ENCODE measurements at places on chromosomes 1 and 21.

GRCh38 chr1:234154320-234155251 is 218.7 kb upstream of the COA6 start:
- DNase-seq = peak; percentile 51

- DNase-seq = no peak
Observed at GRCh38 chr1:21655259-21655658, 13.9 kb downstream of the RAP1GAP start.

GRCh38 chr1:24301785-24302175 is 17.4 kb upstream of the GRHL3 start:
- no peak for DNase-seq

GRCh38 chr21:43652616-43653015 is 6.7 kb downstream of the HSF2BP start:
- no peak for DNase-seq

DNA sequence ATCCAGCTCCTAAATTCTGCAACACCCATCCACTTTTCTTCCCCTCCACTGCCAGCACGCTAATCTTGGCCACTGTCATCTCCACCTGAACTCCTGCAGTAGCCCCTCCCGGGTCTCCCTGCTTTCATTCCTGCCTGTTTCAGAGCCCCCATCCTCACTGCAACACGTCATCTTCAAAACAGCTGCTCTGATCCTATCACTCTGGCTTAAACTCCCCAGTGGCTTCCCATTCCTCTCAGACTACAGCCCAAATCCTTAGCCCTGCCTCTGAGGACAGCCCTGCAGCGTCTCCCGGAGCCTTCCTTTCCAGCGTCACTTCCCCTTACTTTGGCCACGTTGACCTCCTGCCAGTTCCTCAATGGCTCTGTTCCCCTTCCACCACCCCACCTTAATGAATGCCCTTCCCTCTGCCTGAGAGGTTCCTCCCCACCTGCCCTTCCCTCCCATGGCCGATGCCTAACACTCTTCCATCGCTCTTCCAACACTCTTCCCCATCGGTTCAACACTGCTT is 22.9 kb upstream of the IFNAR2 start:
- no peak for DNase-seq

- no peak for DNase-seq
Observed at GRCh38 chr1:13769212-13769611, 69.2 kb downstream of the PRDM2 start.

DNA sequence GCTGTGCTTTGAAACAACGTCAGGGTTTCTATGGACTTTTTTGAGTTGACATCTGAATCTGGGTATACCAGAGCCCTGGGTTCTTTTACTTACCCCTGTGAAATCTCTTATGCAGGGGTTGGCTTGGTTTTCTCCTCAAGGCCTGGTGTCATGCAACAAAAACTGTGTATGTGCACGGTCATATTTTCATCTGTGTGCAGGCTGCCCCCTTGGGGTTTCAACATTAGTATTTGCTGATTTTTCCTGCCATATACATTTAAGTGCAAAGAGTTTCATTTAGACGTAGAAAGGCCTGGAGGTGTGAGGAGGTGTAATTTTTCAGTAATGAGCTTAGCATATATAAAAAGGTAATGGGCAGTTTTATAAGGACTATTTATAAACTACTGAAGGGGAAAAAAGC is 22.0 kb upstream of the ZBTB18 start:
- no peak for DNase-seq

- DNase-seq = no peak
Observed at GRCh38 chr1:90957497-90957896, 64.3 kb downstream of the ZNF644 start.

GRCh38 chr21:42586406-42586805 is 67.0 kb upstream of the PDE9A start:
- no peak for DNase-seq

GRCh38 chr1:175499595-175500382 is 243.6 kb downstream of the TNR start:
- DNase-seq = no peak

GRCh38 chr1:29033829-29034466 is 89.8 kb downstream of the TMEM200B start:
- peak; percentile 63 for DNase-seq

GRCh38 chr1:55559161-55559611 is 344.0 kb upstream of the USP24 start:
- DNase-seq = no peak

DNA sequence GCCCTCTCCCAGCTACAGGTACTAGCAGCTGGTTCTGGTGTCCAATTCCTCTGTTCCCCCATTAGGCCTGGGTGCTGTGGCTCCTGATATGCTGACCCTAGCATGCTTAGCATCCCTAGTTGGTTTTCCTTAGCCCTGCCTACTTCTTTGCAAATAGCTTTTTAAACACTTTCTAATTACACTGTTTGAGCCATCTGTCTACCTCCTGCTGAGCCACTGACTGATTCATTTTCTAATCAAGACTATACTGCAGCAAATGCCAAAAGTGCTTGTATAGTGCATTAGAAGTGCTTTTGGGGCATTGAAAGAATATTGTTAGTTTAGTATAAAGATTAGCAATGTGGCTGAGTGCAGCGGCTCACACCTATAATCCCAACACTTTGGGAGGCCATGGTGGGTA is 36.3 kb downstream of the ERICH3 start:
- DNase-seq = peak; percentile 11

GRCh38 chr1:161738627-161739287 is 10.8 kb upstream of the DUSP12 start:
- peak; percentile 28 for DNase-seq

DNA sequence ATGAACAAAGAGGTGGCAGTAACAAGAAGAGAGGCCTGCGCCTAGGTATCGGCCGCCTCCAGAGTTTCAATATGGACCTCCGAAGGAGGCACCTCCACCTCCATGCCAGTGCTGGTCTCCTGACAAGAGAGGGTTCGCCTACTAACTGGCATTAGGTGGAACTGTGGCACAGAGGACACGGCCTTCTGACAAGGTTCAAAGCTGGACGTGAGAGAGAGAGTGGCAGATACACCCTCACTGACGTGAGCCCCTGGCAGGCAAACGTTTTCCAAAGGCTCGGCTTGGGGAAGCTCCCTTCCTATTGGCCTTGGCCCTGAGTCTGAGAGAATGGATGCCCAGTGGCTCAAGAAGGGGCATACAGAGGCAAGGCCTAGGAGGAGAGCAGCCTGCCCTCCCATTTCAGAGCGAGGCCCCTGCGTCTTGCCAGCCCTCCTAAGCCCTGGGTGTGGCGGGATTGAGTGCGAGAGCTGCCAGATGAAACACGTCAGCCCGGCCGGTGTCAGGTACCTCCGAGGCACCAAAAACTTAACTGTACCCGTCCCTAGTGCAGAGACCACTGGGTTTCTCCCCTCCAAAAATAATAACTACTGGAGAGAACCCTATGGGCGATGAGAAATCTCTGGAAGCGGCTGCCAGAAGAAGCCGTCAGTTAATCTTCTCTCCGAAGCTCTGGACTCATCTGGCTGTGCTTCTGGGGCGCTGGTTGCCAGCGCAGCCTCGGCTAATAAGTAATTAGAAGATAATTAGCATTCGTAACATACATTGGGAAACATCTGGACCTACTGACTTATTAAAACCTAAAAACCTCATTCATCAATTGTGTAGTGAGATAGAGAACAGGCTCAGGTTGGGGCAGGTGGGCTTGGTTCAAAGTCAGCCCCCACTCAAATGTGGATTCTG is 283.6 kb downstream of the NPHP4 start:
- DNase-seq = no peak

GRCh38 chr1:3898994-3899753 is 898 bp downstream of the C1orf174 start:
- DNase-seq = no peak

DNA sequence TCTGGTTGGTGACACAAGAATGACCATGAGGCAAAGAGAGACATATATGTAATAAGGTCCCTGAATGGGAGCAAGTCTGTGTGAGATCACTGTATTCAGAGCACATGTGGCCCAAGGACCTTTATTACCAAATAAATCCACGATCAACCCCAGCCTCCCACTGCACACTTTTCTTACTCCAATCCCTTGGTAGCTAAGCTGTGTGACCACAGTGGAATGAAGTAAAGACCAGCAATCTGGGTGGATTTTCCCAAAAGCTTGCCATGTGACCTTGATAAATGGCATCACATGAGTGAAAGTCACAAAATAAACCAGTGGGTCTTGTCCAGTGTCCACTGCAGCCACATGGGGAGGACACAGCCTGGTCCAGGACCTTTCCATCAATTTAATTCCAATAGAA is 36.7 kb upstream of the TLR5 start:
- no peak for DNase-seq

DNA sequence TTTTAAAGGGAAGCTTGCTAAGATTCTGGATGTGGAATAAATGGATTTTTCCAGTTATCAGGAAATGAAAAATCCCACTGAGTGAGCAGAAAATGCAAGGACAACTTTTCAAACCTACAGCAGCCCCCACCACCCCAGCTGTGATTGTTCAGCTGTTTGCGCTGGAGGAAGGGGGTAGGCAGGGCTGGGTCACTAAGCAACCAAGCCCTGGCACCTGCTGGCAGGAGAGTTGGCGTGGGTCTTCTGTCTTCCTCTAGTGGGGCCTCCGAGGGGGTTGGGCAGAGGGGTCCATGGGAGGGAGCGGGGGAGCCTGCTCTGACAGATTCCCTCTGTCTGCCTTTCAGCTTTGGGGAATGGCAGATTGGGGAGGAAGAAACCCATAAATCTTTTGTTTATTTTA is 45.3 kb downstream of the EIF2D start:
- DNase-seq = peak; percentile 66

DNA sequence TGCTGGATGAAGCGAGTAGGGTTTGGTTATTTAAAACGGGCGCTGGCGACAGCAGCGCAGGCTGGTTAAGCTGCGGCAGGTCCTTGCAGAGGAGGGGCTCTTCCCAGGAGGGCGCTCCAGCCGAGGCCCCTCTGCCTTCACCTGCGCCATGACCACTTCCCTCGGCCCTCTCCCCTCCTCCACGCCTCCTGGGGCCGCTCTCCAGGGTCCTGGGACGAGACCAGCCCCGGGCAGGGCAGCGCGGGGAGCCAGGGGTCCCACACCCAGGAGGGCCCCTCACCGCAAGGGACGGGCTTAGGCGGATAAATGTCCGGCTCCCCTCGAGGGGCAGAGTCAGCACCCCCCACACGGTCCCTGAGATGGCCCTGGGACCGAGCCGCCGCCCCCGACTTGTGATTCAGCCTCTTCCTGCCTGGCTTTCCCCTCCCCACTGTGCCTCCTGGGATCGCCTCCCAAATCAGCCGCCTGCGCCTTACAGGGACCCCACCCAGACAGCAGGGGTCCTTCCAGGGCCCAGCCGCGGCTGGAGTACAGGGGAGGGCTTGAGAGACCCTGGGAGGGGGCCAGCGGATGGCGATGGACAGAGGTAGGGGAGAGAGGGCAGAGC is 380.7 kb downstream of the MATN1 start:
- DNase-seq = no peak

DNA sequence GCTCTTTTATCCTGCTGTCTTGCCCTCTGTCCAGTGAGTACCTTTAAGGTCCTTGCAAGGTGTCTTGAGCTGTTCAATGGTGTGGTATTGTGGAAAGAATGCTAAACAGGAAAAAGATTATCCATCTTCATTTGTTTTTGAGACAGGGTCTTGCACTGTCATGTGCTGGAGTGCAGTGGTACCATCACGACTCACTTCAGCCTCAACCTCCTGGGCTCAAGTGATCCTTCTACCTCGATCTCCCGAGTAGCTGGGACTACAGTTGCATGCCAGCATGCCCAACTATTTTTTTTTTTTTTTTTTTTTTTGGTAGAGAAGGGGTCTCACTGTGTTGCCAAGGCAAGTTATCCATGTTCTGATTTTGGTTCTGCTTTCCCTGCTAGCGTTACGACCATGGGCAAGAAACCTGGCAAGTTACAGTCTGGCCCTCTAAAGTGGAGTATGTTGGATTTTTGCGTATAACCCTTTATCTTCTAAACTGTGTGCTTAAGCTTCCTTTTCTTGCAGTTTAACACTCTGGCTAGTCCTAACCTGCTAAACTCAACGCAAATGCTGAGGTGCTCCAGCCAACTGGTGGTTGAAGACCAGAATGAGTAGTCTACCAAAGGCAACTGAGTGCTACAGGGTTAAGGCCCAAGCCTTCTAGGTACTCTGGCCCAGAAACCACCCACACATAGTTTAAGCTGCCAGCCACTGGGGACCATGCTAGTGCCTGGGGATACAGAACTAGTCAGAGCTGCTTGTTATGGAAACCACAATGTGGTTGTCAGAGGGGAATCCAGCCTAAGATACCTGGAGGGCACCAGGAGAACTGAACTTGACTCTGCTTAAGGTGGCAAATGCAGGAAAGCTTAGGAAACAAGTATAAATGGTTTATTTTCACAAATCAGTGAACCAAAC is 7.9 kb downstream of the RPL11 start:
- DNase-seq = no peak

GRCh38 chr1:182003025-182003725 is 58.3 kb downstream of the ZNF648 start:
- no peak for DNase-seq

DNA sequence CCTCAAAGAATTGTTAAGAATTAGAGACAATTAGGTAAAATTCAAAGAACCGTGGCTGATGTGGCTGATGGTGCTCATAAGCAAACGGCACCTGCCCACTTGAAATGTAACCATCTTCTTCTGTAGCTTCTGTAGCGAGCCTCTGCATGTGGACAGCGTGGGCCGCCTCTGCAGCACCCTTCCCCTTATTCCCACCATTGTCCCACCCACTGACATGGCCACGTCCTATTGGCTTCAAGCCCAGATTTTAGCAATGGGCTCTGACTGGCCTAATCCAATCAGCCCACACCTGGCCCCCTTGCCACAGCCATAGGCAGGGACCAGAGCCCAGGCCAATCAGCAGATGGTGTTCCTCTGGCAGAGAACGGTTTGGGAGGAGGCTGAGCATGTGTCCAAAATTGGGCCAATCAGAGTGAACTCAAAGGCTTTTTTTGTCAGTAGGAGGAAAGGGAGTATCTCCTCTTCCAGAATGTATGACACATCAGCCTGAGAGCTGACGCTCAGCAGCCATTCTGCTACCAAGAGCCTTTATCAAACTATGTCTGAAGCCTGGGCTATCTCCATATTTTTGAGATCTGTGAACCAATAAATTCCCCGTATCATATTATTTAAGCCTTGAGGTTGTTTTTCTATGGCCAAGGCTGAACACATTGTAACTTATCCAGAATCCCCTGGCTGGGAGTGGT is 518.5 kb downstream of the SMYD3 start:
- no peak for DNase-seq

DNA sequence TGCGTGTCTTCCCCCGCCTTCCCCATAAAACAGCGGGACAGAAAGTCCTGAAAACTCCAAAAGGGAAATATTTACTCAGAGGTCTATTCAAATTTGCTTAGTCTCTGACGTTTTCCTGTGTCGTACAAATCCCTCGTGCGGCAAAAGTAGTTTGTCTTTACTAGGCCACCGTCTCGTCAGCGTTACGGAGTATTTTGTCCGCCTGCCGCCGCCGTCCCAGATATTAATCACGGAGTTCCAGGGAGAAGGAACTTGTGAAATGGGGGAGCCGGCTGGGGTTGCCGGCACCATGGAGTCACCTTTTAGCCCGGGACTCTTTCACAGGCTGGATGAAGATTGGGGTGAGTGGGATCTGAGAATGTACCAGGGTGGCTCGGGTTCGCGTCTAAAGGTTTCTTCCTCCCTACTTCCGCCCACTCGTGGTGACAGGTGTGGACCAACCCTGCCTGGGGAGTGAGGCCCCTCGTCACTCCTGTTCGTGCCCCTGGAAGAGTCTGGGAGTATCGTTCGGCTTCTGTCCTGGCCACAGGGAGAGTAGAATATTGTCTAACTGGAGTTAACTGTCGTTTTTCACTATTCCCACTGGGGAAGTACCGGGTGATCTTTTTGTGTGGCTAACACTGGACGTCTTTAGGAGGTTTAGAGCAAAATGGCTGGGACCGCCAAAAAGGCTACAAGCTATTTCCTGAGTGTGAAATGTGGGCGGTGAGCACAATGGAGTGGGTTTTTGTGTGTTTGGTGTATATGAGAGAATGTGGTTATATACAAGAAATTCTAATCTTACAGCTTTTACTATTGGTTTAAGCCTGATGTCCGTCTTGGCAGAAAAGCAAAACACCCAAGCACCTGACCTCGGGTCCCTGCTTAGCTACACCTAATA is at the start of gene ATF6:
Gene ATF6, plus strand, starts transcription at position 219 of the 880 bp plus-strand sequence. Its CDS starts 41 bp downstream, at position 260.
- DNase-seq = peak; percentile 88

Data from NCI-H1105 treated with DMSO at 0.1 percent for 48 hours (cell line).